ENCODE measurements at places on chromosomes 3 and 15.
A peak's percentile ranks its signal among the peaks of the same experiment; 100 is the strongest.

GRCh38 chr3:37303416-37303815 lies 129.0 kb upstream of the LRRFIP2 start:
- DNase-seq: no peak

- no peak for DNase-seq
These were observed 84.9 kb downstream of the MEIS2 start for GRCh38 chr15:37015451-37015850.

GRCh38 chr3:136932978-136933772 lies 24.6 kb upstream of the IL20RB start:
- no peak for DNase-seq

DNA sequence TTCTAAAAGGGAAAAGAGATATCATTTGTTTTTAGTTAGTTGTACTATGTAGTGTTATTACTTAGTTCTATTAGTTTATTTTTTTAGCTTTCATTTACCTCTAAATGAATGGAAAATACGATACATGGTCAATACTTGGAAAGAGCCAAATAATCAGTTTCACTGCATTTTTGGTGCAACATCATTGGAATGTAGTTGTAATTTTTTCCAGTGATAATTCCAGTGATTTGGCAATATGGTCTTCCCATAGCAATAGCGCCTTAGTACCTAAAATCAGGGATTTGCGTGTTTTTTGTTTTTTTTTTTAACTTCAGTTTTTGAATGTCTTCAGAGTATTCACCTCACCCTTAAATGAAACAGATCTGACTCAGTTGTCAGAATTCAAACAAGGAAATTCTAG lies 41.8 kb downstream of the RAB8B start:
- no peak for DNase-seq

GRCh38 chr3:69485489-69485888 lies 99.6 kb upstream of the FRMD4B start:
- DNase-seq: no peak

DNA sequence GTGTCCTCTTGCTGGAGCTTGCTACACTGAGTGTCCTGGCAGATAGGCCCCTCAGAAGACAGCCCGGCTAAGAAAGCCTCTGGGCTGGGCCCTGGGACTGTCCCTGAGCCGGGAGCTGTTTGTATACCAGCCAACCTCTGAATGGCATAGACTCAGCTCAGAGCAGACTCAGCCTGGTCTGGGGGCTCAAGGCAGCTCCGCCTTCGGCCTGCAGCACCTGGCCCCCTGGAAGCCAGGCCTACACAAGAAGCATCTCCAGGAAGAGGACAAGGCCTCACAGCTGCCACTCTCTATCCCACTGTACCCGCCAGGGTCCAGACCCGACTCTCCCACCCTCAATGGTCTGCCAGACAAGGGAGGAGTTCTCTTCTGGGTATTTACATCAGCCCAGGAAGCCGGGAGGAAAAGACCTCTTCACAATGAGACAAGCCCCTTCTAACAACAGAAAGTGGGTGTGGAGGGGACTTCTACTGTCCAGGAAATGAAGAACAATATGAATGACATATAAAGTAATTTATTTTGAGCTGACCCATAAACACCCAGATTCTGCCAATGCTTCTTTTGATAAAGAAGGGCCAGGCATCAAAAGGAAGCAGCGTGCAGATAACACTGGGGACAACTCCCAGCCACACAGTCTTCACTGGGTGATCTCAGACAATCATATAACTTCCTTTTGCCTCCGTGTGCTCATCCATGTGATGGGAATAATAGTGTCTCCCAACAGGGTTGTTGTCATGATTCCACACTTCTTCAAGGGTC lies 110.2 kb downstream of the TPRA1 start:
- DNase-seq: no peak

- peak; percentile 69 for DNase-seq
These were observed at the start of gene SHISA5 for GRCh38 chr3:48504051-48504946. SHISA5 (minus strand) TSS chr3:48504174; CDS start chr3:48504094, 80 bp downstream.

GRCh38 chr3:157868946-157869345 lies 237.3 kb downstream of the SHOX2 start:
- DNase-seq: no peak

Measured in GM12892 (cell line).